GM12892 (cell line): ENCODE measurements at places on chromosomes 4 and X.

- DNase-seq = no peak
Observed at GRCh38 chr4:87232216-87232615, 11.8 kb upstream of the KLHL8 start.

DNA sequence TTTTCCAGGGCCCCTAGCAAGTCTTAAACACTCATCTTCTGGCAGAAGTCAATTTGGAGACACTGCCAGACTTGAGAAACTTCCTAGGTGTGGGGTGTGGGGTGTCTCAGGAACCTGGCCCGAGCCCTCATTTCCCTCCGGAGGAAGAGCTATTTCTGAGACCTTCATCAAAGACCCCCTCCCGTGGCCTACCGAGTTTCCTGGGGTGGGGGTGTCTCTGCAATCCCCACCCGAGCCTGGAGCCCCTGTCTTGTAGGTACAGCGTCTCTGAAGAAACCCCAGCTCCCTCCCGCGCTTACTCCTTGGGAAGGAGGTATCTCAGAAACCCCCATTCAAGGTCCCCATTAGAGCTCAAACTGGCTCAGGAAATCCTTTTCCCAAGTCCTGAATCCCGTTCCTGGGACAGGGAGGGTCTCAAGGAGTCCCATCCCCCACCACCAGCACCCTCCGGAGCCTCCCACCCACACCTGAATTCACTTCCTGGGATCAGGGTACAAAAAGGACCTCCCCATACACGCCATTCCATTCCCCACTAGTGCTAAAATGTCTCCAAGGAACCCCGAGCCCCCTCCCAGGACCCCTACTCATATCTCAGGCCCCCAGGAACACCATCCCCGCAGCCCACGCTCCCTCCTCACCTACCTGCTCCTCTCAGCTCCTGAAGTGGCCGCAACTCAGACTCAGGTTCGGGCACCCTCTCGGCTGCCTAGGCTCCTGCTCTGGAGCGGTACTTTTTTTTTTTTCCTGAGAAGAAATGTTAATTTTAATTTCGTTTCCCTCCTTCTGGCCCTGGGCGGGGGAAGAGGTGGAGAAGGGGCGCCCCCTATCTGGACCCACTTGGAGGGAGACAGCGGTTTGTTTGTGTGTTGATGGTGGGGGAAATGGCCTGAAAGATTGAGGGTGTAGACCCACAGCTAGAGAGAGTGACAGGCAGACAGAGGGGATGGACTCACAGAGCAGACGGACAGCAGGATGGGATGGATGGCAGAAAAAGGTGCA is 1.1 kb downstream of the SLC38A5 start:
- no peak for DNase-seq

GRCh38 chr4:41172786-41173185 is 41.6 kb downstream of the APBB2 start:
- no peak for DNase-seq

- no peak for DNase-seq
Observed at GRCh38 chrX:30939928-30940327, 50.9 kb upstream of the TAB3 start.

GRCh38 chr4:176288020-176288419 is 19.0 kb upstream of the ASB5 start:
- DNase-seq = no peak

GRCh38 chr4:33930497-33930896 is 2313.8 kb downstream of the ARAP2 start:
- no peak for DNase-seq

DNA sequence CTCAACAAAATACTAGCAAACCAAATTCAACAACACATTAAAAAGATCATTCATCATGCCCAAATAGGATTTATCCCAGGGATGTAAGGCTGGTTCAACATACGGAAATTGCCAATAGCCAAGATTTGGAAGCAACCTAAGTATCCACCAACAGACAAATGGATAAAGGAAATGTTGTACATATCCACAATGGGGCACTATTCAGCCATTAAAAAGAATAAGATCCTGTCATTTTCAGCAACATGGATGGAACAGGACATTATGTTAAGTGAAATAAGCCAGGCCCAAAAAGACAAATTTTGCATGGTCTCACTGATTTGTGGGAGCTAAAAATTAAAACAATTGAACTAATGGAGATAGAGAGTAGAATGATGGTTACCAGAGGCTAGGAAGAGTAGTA is 82.0 kb upstream of the FAM241A start:
- no peak for DNase-seq

DNA sequence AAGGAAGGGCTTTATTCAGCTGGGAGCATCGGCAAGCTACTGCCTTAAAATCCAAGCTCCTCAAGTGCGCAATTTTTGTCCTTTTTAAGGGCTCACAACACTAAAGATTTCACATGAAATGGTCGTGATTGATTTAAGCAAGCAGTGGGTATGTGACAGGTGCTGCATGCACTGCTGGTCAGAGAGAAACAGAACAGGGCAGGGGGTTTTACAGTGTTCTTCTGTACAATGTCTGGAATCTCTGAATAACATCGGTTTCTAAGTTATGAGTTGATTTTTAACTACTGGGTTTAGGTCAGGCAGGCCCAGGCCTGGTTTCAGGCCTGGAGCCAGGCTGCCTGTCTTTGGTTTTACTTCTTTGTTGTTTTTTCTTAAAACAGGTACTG is 6.0 kb downstream of the UGT2B17 start:
- no peak for DNase-seq

DNA sequence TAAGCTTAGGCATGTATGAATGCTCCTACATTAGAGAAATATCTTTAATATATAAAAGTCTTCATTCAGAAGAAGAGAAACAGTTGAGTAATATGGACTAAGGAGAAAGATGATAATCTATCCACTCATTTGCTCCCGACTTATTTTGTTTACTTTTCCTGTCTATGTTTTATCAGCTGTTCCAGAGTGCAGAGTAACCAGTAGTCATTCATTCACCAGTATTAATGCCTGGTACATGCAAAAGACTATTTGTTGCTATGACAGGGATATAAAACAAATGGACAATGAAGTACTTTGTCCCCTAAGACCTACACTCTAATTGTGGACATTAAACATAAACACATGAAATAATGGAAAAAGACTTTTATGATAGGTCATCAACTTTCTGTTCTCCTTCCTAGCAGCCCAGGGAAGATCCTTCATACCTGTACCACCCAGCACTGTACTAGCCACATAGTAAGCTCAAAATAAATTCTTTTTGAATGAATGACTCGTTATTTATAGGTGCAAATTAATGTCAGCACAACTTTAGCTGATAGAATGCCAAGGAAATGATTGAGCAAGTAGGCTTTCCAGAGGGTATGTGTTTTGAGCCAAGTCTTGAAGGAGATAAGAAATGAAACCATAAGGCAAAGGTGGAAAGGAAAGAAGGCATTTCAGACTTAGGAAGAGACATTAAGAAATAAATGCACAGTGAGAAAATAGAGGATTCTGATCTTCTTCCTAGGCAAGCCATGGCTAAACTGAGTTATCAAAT is 45.0 kb upstream of the IL13RA1 start:
- no peak for DNase-seq

DNA sequence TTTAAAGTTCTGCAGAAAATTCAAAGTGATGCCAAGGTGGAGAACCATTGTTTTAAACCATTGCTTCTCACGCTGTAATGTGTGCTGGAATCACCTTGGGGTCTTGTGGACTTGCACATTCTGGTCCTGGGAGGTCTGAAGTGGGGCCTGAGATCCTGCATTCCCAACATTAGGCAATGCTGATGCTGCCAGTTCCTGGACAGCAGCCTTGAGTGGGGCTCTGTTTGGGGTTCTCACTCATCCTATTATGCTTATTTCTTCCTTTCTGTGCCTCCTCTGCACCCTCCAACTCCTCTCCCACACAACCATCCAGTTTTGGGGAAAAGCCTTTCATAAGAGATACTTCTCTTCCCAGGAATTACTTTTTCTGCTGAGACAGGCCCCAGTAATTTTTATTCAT is 44.2 kb upstream of the RASSF6 start:
- no peak for DNase-seq

DNA sequence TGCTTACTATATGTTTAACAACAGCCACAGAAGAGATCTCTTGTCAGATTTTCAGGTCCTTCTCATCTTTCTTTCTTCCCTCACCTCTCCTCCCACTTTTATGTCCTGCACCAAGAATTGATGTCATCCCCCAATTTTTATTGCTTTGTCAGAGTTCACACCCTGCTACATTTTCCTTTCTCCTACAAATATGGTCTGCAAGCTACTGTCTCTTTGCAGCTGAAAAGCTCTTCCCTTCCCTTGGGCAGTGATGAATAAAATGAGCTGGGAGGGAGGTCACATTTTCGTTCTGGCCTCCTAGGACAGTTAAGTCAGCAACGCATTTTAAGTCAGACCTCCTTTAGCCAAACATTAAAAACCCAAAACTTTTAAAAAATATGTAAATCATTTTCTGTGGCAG is 26.7 kb upstream of the VEGFD start:
- no peak for DNase-seq

DNA sequence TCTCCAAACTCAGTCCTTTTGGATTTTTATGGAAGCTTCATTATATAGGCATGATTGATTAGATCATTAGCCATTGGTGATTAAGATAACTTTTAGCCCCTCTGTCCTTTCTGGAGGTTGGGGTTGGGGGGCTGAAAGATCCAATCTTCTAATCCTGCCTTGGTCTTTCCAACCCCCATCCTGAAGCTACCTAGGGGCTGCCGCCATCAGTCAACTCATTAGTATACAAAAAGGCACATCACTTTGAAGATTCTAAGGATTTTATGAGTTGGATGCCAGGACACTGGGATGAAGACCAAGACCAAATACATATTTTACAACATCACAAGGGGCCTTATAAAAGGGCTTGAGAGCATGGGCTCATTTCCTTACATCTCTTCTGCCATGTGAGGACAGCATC is 47.5 kb downstream of the CYTL1 start:
- DNase-seq = no peak

GRCh38 chrX:74467656-74468055 is 46.4 kb downstream of the SLC16A2 start:
- DNase-seq = no peak

DNA sequence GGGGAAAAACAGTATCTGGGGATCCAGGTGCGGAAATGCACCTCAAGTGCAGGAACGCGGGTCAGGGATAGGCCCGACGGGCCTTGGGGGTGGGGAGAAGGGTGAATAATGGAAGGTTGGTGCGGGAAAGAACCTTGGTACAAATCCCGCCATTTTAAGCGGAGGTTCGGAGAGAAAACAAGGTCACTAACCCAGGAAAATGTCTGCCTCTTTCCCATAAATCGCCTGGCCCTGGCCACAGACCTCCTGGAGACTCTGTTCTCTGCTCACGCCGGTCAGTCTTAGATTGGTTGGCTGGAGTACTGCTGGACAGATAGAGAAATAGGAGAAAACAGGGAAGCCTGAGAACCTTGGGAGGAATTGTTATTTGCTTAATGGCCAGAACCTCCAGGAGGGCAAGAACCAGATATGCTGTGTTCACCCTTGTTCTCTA is 897 bp upstream of the FBXL5 start:
- no peak for DNase-seq

- no peak for DNase-seq
Observed at GRCh38 chrX:101450085-101450484, 35.2 kb upstream of the ARMCX4 start.

DNA sequence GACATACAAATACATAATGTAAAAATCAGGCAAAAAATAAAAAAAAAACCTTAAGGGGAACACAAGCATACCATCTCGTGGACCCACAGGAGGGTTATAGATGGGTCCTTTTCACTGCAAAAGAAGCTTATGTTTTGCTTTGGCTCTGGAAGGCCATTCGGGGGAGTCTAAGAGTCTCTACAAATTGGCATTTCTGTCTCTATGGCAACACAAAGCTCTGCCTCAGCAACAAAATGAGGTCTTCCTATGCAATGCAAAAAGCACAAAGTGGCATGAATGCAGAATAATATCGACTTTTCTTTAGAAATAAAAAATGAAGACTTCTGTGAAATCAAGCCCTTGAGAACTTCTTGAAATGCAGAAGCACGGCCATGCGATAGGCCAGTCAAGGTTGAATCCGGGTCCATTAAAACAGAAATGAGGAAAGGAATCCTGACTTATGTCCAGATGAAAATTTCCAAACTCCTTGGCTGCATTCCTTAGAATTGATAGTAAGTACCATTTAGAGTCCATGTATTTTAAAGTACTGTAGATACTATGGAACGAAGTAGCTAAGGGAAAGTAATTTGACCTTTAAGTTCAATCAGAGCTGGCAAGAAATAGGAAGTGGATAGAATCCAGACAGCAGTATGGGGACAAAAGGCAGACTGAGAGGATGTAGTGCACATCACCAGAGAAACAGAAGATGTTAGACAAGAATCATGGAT is 63.7 kb upstream of the PDLIM3 start:
- DNase-seq = no peak

DNA sequence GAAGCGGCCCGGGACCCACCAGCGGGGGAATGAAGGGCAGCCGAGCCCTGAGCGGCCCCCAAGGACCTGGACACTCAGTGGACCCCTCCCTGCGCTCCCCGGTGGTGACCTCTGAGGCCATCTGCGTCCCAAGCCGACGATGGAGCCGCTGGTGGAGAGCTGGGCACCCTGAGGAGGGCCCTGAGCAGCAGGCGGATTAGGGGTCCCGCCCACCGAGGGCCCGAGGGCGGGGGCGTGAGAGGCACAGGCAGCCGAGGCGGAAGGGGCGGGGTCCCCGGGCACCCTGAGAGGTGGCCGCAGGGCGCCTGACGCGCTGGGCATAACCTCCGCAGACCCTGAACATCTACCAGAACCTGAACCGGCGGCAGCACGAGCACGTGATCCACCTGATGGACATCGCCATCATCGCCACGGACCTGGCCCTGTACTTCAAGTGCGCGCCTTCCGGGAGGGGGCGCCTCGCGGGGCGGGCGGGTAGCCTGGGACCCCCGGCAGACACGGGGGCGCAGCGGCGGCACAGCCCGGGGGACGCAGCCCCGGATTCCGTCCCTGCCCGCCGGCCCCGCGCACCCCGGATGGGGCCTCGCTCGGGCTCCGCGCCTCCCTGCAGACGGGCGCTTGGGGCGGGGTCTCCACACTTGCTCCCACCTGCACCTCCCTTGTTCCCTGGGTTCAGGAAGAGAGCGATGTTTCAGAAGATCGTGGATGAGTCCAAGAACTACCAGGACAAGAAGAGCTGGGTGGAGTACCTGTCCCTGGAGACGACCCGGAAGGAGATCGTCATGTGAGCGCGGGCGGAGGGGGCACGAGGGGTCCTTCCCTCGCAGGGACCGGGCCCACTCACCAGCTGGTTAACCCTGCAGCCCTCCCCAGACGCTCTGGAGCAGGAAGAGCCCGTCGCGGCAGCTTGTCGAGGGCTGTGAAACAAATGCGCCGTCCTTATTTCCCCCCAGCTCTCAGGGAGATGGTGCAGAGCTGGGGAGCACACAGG is 10.3 kb downstream of the ATP5ME start:
- no peak for DNase-seq

- DNase-seq = no peak
Observed at GRCh38 chrX:31580227-31580626, 508.4 kb upstream of the FTHL17 start.

DNA sequence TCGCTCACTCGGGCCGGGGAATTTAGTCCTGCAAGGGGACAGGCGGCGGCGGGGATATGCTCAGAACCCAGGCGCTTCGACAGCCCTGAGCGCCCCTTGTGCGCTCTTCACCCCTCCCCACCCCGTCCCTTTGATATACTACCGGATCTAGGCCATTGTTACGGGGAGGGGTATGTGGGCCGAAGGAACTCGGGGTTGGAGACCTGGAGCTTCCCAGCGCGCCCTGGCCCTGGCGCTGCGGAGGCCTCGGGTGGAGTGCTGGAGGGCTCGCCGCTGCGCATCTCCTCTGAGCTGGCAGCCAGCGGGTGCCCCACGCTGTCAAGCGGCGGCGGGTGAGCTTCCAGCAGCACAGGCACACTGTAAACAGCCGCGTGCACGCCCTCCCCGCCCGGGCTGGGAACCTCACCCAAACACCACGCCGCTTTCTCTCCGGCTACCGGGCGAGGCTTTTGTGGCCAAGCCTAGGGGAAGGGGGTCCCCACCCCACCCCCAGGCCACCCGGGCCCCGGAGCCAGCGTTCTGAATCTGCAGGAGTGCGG is 54.5 kb upstream of the BCOR start:
- no peak for DNase-seq
